ENCODE measurements at places on chromosomes 13 and 19.

DNA sequence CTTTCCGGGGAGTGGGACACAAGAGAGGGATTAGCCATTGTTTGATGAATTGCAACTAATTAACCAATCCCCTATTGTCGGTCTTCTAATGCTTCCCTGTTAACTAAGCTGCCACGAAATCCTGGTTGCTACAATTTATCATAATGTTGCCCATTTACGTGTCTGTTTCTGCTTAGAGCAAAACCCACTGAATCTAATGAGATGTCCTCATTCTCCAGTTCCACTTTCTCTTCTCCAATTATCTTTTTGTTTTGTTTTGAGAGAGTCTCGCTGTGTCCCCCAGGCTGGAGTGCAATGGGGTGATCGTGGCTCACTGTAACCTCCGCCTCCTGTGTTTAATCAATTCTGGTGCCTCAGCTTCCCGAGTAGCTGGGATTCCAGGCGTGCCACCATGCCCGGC lies 5.2 kb upstream of the DPP9 start:
- DNase-seq = no peak

DNA sequence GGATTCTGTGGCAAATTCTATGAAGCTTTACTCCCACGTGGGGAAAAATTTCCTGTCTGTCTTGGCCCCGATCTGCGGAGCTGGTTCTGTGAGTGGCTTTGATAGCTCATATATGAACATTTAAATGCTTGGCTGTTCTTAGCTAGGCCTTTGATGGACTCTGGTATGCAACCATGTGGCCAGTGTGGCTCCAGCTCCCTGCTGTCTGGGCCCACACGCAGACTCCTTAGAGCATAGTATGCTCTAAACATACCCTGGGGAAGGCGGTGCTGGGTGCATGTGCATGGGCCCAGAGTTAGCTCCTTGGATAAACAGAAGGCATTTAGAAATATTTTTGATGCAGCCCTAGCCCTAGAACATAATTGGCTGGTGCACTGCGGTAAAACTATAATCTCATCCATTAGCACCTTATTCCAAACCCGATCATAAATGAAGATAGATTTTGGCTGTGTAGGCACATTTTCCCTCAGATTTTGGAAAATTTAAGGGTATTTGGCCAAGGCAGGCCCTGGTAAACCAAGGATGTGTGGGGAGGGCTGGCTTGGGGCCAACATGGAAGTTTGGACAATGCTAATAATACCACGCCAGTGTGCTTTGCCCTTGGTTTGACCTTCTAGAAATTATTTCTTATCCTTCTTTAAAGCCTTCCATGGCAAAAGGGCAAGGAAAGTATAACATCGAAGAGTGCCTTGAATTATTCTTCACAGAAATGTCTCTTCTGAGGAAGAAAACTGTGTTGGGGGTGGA lies 153.5 kb downstream of the LMO7 start:
- no peak for DNase-seq

- DNase-seq = no peak
Observed at GRCh38 chr13:79725841-79726240, 244.9 kb downstream of the NDFIP2 start.

GRCh38 chr19:31330761-31331160 lies 18.5 kb downstream of the TSHZ3 start:
- no peak for DNase-seq

GRCh38 chr13:73722120-73722519 lies 412.1 kb downstream of the KLF12 start:
- DNase-seq = peak; percentile 58

- no peak for DNase-seq
Observed at GRCh38 chr19:47564081-47564480, 8.9 kb downstream of the ZNF541 start.

DNA sequence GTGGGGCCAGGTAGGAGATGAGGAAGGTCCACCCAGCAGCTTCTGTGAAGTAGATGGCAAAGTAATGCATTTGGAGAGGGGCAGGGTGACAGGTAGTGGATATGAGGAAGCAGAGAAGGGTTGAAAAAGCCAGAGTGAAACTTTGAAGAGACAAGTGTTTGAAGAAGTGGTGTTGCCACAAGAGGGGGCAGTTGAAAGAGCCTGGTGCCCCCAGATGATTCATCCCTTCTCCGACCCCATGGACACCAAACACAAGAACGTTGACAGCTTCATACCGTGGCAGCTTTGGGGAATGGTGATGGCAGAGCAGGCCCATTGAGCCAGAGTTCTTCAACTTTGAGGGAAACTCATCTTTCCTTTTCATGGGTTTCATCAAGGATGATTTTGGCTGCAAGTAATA lies 19.9 kb downstream of the IFNL3 start:
- DNase-seq = no peak

DNA sequence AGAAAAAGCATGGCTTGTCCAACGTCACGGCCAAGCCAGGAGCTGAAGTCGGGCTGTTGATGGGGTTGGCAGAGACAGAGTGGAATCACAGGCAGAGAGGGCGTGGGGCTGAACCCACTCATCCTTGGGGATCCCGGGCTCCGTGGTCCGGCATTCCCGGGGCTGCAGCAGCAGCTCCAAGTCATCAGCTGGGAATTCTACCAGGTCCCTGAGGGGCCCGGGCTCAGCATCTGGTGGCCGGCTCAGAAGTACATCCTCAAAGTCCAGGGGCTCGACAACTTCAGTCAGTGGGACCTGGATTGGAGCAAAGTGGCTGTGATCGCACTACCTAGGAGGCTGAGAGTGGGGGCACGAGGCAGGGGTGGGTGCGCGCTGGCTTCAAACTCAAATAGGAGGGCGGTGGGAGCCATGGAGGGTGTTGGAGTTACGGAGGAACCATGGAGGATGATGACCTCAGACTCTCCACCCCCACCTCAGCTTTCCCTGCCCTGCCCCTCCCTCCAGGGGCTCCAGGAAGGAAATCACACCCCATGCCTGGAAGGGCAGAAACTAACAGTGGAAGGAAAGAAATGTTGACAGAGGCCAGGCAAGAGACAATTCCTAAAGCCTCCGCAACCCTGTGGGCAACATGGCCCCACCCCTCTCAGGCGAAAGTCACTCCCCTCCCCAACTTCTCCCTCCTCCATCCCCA lies 9.5 kb downstream of the DOCK6 start:
- DNase-seq = no peak

DNA sequence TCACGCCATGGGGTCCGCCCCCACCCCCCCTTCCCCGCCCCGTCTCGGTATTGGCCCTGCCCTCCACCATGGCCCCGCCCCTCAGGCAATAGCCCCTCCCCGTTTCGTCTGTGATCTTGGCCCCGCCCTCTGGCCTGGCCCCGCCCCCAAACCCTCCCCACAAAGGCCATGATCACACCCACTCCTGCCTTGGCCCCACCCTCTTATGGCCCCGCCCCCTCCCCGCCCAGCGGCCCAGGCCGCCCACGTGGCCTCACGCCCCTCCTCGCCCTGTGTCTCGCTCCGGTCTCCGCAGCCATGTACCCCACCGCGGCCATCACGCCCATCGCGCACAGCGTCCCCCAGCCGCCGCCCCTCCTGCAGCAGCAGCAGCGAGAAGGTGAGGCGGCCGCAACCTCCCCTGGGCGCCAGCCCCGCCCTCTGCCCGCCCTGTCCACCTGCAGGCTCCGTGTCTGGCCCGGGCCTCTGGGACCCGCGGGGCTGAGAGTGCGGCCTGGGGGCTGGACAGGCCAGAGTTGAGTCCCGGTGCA lies 61.3 kb downstream of the CELF5 start:
- no peak for DNase-seq

DNA sequence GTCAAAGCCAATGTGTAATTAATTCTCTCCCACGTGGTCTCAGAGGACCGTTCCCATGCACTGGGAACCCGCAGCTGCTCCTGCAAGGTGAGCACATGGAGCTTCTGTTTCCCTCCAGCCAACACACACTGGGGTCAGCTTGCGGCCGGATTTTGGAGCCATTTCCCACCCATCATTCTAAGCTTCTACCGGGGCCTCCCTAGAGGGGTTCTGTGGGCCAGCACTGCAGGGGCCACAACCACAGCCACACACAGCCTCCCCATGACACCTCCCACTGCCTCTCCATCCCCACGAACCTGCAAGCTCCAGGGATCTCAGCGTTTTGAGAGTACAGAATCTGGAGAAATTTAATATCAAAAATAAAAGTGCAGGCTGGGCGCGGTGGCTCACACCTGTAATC lies 120.7 kb upstream of the SOX1 start:
- DNase-seq = no peak

- no peak for DNase-seq
Observed at GRCh38 chr13:41811588-41812021, 149.3 kb downstream of the VWA8 start.

DNA sequence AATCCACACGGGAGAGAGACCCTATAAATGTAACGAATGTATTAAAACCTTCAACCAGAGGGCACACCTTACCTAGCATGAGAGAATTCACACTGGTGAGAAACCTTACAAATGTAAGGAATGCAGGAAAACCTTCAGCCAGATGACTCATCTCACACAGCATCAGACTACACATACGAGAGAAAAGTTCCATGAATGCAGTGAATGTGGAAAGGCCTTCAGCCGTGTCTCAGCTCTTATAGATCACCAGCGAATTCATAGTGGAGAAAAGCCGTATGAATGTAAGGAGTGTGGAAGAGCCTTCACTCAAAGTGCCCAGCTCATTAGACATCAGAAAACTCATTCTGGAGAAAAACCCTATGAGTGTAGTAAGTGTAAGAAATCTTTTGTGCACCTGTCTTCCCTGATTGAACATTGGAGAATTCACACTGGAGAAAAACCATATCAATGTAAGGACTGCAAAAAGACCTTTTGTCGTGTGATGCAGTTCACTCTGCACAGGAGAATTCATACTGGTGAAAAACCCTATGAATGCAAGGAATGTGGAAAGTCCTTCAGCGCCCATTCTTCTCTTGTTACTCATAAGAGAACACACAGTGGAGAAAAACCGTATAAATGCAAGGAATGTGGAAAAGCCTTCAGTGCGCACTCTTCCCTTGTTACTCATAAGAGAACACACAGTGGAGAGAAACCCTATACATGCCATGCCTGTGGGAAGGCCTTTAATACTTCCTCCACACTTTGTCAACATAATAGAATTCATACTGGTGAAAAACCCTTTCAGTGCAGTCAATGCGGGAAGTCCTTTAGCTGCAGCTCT lies 16.0 kb downstream of the ZNF582 start:
- no peak for DNase-seq

DNA sequence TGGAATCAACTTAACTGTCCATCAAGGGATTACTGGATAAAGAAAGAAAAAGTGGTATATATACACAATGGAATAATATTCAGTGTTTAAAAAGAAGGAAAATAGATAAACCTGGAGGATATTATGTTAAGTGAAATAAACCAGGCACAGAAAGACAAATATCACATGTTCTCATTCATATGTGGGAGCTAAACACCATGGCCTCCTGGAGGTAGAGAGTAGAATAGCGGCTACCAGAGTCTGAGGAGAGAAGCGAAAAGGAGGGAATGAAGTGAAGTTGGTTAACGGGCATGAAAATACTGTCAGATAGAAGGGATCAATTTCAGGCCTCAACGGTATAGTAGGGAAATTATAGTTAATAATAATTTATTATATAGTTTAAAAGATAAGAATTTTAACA lies 147.5 kb upstream of the OBI1 start:
- DNase-seq = no peak

GRCh38 chr19:54029930-54030490 lies 33.7 kb downstream of the VSTM1 start:
- DNase-seq = peak; percentile 3

GRCh38 chr19:52188822-52189734 lies 774 bp upstream of the PPP2R1A start:
- DNase-seq = no peak

DNA sequence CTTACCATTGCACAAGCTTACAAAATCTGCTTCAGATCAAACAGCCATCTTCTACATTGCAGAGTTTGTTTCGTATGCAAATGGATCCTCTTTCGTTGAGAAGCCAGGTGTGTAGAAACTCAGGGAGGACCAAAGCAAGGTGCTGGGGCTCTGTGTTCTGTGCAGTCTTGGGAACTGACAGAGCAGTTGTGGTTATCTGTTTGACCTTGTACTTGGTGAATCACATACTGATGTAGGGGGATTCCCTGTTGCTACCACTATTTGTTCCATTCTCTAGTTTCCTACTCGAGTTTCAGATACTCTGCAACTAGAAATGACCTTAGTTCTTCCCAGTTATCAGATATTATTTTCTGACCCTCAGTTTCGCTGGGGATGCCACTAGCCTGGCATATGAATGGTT lies 95.2 kb upstream of the CLDN10 start:
- DNase-seq = no peak

DNA sequence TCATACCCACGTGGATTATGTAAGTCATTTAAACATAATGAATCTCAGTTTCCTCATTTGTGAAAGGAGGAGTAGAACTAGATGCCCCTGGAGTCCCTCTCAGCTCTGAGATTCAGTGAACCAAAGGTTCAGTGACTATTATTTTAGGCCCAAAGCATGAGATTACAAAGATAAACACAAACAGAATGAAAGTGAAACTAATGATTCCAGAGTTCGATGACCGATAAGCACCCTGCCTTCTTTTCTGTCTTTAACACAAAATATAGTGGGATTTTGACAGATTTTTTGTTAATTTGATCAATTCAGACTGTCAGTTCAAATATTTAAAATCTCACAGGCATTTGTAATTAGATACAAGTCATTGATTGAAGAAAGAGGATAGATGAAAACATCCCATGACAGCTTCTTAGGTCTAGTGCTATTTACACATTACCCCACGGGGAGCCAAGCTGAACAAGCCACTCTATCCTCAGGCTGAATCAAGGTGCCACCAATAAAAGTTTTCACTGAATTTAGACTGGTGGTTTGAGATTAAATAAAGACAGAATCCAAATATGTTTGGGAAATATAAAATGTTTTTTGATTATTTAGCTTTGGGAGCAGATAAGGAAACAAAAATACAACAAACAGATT lies 64.6 kb upstream of the RAP2A start:
- peak; percentile 62 for DNase-seq
